MM.1S (cell line): ENCODE measurements at places on chromosomes 2 and 18.
A peak's percentile ranks its signal among the peaks of the same experiment; 100 is the strongest.

- DNase-seq = no peak
These were observed 4.0 kb downstream of the BAZ2B start for GRCh38 chr2:159612255-159612901.

GRCh38 chr2:7281231-7282201, 364.3 kb downstream of the RNF144A start:
- DNase-seq = no peak

- no peak for DNase-seq
These were observed 70.6 kb upstream of the ITGB6 start for GRCh38 chr2:160270571-160271113.

DNA sequence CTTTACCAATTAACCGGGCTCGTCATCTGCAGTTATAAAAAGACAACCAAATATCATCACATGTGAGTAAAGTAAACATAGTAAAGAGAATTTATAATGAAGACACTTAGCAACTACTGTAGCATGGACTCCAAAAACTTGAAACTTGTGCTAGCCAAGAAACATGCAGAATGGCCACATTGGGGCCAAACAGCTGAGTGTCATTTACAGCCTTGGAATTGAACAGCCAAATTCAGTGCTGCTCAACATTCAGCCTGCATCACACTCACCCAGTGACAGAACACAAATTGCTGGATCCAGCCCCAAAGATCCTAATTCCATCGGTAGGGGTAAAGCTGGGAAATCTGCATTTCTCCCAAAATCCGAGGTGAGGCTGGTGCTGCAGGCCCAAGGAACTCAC, 224.8 kb upstream of the GYPC start:
- no peak for DNase-seq

DNA sequence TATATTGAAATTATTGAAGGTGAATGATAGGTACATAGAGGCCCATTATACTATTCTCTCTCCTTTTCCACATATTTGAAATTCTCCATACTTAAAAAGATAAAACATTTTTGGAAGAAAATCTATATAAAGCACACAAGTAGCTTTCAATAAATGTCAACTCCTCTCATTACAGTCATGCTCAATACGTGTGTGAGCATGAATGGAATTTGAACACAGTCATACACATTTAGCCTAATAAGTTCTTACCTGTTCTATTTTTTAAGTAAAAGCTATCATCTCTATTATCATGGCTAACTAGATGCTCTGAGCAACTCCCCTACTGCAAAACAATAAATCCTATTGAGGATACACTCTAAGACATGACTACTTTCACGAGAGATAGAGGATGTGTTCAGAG, 41.9 kb upstream of the SPATS2L start:
- no peak for DNase-seq

GRCh38 chr2:147696426-147696825, 148.4 kb upstream of the ACVR2A start:
- DNase-seq = no peak

GRCh38 chr2:201668402-201668910, 25.2 kb upstream of the TMEM237 start:
- DNase-seq = no peak

DNA sequence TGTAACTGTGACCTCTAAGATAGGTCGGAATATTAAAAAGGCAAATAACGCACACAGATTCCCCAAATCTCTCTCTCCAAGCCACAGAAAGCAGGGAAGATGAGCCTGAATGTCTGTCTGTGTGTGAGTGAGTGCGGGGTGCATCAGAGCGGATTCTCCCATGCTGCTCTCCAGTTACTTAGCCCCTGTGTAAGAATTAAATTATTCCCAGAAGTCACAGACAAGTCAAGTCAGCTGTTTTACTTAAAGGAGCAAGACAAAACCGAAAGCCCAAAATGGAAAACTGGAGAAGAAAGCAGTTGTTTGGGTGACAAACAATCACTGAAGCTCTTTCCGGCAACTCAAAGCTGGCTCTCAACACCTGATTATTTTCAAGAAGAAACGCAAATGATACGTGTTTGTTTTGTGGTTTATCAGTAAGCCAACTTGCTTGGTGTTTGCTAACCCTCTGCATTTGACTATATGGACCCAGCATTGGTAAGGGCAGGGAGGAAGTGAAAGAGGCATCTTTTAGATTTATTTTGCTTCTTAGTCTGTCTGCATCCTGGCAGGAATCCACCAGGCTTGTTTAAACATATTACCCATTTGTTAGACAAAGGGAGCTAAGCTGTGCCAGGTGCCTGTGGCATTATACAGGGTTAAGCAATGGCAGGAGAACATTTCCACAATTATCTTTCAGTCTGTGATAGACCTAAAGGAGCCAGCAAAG, 121.5 kb upstream of the CREB1 start:
- DNase-seq = peak; percentile 71

- DNase-seq = peak; percentile 96
These were observed 43.7 kb downstream of the MEX3C start for GRCh38 chr18:51153659-51154371.

- peak; percentile 37 for DNase-seq
These were observed 37.9 kb downstream of the ODC1 start for GRCh38 chr2:10410001-10410822.

- DNase-seq = no peak
These were observed 83.8 kb upstream of the TLK1 start for GRCh38 chr2:171244466-171244969.

- DNase-seq = no peak
These were observed 203.9 kb upstream of the ALPP start for GRCh38 chr2:232174662-232175061.

DNA sequence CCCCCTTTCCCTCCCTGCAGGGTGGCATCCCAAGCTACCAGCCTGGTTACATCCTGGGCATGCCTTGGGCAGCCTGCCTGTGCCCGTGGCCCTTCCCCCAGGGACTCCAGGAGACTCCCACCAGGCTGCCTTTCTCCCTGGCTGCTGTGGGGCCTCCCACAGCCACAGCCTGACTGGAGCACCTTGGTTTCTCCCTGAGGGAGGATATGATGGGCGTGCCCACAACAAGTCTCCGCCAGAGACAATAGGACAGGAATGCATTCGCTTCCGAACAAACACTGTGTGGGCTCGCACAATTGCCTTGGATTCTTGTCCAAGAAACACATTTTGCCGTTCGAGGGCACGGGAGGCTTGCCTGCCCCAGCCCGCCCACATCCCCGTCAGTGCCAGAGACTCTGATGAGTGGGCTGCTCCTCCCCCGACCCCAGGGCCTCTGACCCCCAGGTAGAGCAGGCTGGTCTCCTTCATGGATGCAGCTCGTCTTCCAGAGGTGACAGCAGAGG, 102.1 kb downstream of the SMAD7 start:
- no peak for DNase-seq

GRCh38 chr2:134118279-134119116, 135.4 kb upstream of the MGAT5 start:
- DNase-seq = peak; percentile 93

DNA sequence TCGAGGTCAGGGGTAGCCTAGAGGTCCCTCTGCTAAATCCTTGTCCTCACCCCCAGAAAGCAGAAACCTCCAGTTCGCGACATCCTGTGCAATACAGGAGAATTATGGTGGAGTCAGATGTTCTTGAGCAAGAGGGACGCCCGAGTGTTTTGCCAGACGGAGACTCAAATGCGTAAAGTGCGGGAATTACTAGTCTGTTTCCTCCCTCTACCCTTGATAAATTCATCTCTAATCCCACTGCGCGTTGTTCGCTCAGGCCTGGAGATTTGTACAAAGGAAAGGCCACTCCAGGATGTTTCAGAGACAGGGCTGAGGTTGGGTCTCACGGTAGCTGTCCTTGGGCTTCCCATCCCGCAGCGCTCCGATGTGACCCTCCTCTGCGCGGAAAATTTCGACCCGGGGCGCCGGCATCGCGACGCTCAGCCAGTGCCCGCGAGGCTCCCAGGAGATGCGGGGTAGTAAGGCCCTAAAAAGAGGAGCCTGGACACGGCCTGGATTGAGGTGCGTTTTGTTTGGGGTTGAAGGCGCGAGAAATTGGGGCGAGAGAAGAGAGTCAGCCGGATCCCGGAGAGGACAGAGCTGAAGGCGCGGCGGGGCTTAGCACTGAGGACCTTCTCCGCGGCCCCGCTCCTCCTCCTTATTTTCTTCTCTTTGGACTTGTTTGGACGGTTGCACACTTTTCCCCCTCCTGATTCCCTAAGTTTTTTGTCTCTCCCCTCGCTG, 2.6 kb upstream of the NEUROD1 start:
- DNase-seq = no peak

GRCh38 chr18:62693659-62694058, 21.7 kb upstream of the PHLPP1 start:
- DNase-seq = no peak

- DNase-seq = no peak
These were observed 187.3 kb downstream of the CAMKMT start for GRCh38 chr2:44549099-44549471.

DNA sequence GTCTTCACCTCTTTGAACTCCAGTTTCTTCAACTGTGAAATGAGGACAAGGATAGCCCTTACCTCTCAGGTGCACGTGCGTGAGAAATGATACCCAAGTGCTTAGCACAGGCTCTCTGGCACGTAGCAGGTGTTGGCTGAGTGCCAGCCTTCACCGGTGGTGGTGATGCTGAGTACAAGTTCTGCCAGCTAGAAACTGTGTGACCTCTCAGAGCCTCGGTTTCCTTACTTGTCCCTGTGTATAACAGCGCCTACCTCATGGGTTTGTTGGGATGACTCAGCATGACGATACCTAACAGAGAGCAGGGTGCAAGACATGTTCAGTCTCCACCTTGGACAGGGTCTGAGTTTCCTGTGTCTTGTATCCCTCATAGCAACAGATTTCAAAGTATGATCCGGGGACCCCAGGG, 205.1 kb downstream of the TNS1 start:
- DNase-seq = peak; percentile 80

DNA sequence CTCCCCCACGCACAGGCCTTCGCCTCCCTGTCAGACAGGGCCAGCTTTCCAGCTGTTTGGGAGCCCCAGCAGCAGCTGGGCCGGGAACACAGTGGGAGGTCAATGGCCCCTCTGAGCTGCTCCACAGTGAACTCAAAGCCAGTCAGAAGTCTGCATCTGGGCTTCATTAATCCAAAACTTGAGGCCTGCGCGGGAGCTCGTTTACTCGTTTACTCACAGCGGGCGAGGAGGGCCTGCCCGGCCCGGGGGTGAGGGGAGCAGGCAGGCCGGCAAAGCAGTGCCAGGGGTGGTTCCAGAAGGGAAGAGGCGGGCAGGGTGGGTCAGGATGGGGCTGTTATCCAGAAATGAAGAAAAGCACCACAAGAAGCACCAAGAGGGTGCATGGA, 36.8 kb upstream of the SEMA4C start:
- peak; percentile 2 for DNase-seq

DNA sequence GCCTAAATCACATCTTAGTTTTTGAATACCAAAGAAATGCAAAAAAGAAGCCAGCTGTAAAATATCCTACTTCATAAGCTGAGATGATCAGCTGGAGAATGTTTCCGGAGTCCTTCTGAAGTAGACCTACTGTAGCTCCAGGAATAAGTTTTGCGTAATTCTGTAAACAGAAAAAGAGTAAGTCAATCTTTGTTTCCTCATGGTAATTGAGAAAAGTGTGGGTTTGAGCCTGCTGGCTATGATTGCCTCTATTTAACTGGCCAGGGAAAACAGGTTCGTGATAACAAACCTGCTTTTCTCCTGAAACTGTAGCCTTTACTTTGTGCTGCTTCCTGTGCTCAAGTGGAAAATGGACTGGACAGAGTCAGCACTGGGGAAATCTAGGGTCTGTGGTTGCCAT, 58.2 kb downstream of the ITGB6 start:
- no peak for DNase-seq
